ENCODE measurements at places on chromosomes 4 and X. TPM values are rescaled to one million over a fixed set of nuclear protein-coding genes. Genes with fewer than 3 reads are reported as not detected.

DNA sequence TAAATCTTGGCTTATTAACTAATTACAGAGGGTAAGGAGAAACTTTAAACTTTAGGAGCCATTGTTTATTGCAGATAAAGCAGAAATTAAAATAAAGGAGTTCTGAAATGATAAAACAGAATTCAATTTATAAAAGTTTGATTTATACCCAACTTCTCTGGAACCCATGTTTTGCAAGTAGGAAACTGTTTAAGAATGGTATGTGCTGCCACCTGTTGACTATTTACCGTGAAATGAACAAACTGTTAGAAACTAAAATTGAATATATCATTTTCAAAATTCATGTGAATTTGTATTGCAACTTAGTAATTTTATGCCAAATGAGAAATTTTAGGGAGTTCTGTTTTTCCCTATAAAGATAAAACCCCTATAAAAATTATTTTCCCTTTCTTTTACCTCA lies 11.0 kb upstream of the TBC1D8B start:
- DNase-seq = no peak

GRCh38 chrX:149491812-149492211 lies 13.3 kb downstream of the IDS start:
- no peak for DNase-seq

The PARM1 gene
- 0.01 TPM for polyA plus RNA-seq

The MAMLD1 gene
- 1.9 TPM for polyA plus RNA-seq

Data from mammary epithelial cell (primary cell).